ENCODE measurements at places on chromosomes 2 and 18.

DNA sequence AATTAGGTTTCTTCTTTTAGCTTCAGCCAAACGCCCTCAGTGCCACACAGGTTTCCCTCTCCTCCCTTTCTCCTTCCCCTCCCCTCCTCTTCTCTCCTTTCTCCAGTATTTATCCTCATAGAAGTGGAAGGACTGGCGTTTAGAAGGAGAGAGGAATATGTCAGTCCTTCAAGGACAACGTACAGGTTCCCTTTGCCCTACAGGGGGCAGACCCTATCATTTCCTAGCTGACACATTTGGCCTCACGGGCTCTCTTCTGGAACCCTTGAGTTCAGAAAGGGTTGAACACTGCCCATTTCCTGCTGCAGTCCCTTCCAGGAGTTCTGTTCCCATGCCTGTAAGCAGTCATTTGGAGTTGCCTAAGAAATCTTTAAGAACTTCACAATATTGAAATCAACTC lies 46.1 kb downstream of the CDCA7 start:
- no peak for DNase-seq

- DNase-seq = no peak
These were observed 126.5 kb upstream of the MEX3C start for GRCh38 chr18:51323961-51324360.

DNA sequence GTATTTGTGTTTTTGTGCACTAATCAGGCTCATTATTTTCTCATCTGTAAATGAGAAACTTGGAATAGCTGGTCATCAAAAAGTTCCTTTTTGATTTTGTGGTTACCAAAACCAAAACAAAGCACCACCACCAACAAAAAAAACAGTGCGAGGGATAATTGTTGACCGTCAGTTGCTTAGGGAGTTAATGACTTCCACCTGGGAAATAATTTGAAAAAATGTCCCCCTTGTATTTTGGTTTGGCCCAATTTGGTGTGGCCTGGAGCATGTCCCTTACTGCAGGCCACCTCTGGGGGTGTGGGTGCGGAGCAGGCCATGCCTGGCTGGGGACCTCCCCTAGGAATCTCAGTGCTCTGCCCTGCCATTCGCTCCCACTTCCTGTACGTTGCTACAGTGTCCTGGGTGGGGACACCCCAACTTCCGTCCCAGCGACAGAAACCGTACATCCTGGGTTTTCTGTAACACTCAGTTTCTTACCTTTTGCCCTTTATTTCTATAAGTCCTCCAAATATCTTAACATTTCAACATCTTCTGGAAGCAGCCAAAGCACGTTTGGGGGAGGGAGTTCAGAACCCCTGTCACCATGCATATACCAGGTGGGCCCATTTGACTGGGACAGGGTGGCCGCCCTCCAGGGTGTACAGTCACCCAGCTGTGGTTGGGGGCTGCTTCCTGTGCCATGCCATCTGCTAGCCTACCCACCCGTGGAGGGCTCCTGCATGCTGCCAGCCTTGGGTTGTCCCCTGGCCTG lies 31.3 kb downstream of the NCK2 start:
- no peak for DNase-seq

DNA sequence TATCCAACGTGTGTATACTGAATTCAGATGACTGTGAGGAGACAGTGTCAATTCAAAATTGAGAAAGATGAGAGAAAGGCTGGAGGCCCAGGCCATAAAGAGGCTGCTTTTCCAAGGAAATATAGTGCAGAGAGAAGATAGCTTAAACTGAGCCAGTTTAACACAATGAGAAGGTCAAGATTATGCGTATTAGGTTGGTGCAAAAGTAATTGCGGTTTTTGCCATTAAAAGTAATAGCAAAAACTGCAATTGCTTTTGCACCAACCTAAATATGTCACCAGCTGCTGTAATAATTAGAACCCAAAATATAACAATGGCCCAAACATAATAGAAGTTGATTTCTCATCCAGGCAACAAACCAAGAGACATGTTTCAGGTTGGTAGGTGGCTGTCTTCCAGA lies 148.7 kb upstream of the ATP5MC3 start:
- DNase-seq = no peak

DNA sequence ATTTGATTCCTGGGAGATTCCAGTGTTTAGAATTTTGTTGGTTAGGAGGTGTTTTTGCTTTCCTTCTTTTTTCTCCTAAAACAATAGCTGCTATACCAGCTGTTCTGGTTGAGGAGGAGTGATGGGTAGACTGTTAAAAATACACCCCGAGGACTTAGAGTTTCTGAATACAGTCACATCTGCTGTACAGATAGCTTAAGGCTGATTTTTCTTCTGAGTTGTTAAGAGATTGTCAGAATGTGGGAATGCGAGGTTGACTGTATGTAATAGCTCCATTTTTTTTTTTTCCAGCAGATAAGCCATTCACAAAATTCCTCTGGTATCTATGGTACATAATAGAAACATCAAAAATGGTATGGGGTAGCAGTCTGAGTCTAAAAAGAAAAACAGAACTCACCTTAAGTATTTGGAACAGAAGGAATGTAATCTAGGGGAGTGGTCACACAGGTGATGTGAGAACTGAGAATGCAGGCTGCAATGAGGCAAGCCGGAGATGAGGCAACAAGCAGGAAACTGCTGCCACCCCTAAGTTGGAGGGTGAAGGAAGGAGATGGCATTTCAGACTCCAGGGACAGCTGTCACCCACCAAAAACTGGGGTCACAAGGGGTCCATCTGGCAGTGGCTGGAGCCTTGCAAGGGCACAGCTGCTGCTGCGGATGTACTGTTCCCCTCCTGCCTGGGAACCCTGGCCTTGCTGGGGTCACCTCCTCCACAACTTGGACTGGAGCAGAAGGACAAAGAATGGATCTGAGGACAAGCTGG lies 2.4 kb downstream of the DGKD start:
- DNase-seq = no peak

DNA sequence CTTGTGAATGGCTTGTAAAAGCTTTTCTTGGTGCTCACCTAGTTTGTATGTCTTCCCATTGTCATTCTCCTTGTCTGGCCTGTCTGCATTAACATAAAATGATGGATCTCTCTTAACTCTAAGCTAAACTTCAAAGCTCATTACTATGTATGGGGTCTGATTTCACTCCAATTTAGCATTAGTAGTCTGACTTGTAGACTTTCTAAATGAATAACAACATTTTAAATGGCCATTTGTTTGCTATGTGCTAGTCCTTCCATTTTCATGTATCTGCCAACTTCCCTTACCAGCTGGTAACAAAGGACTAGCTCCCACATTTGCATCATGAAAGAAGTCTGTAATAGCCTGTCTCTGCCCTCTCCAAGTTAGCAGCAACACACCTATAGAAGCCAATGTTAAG lies 324.2 kb upstream of the RGPD4 start:
- DNase-seq = no peak

- DNase-seq = no peak
These were observed 222.6 kb downstream of the INSIG2 start for GRCh38 chr2:118310681-118311429.

- DNase-seq = no peak
These were observed 61.1 kb upstream of the XDH start for GRCh38 chr2:31475692-31476091.

DNA sequence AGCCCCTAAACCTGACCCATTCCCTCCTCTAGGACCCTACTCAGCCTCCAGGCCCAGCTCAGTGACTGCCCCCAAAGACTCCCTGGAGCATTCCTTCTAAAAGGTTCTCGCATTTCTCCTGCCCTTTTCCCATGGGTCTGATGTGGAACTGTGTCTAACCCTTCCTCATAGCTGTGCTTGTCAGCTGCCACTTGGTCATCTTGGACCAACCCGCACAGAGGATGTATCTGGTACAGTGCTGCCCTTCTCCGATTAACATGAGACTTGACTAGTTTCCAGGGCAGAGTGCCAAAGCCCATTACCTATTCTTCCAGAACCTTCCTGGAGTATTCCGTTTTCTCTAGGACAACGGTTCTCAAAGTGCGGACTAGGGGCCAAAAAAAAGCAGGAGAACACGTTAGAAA lies 518 bp upstream of the NFU1 start:
- no peak for DNase-seq

DNA sequence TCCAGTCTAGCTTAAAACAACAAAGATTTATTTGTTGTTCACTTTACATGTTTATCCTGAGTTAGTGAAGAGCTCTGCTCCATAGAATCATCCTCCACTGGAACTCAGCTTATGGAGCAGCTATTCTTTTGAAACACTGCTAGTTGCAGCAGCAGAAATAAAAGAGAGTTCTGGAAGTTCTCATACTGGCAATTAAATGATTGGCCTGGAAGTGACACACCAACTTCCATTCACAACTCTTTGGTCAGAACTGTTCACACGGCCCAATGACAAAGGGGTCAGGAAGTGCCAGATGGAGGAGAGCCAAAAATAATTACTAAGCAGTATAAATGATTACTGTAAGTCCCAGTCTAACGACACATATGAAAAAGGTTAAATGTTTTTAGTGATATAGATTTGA lies 39.1 kb downstream of the FBXO11 start:
- no peak for DNase-seq

GRCh38 chr2:64819774-64820688 lies 166.3 kb upstream of the SERTAD2 start:
- no peak for DNase-seq

DNA sequence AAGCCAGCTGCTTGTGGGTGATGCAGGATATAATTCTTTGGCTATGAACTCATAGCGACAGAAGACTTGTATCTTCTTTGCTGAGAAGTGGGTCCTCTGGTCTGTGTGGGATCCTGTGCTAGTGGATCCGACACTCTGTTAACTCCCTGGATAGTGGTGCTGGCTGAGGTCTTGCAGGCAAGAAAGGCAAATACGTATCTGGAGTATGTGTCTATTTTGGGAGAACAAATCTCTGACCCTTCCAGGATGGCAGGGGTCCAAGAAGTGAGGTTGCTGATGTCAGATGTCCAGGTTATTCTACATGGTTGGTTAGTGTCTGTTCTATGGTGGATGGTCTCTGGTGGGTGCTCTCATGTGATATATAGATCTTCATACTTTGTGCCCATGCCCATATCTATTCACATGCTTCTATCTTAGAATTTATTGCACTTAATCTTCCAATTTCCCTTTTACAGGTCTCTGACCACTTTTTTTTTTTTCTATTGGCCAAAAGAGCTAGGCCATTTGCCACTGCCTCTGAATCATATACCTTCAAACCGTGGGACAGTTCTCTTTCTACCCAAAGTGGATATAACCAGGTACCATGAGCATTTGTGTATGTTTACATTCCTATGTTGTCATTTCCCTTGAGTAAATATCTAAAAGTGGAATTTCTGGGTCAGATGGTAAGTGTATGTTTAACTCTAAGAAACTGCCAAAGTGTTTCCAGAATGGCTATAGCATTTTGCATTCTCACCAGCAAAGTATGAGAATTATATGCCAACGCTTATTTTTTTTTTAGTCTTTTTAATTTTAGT lies 45.1 kb upstream of the RBMS1 start:
- no peak for DNase-seq

DNA sequence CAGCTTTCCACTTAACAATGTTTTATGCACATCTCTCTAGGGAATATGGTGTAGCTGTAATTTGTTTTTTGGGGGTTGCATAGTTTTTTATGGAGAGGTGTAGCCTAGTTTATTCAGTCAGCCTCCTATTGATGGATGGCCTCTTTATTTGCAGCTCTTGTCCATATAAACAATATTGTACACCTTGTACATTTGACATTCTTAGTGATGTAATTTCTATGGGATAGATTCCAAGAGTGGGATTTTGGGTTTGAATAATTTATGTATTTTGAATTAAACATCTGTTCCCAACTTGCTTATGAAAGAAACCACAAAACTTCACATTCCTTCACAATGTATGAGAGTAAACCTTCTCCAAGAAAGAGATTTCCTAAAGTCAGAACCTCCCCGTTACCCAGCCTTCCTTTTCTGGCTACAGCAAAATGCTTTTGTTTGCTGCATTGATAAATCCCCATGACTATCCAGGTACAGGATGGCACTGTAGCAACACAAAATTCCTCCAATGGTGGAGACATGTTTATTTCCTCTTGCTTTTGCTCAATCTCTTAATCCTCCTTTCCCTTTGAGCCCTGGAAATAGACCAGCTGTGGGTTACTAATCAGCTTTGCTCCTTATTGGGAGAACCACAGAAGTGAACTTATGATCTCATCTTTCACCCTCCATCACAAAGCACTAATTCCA lies 58.4 kb upstream of the GALR1 start:
- DNase-seq = no peak

GRCh38 chr18:63157293-63158011 lies 162.1 kb downstream of the BCL2 start:
- no peak for DNase-seq

- no peak for DNase-seq
These were observed 13.1 kb downstream of the CFLAR start for GRCh38 chr2:201128933-201129505.

Data from KG1 (cell line).